PC-3 (cell line): ENCODE measurements at places on chromosomes 1 and 21. TPM values are rescaled to one million over a fixed set of nuclear protein-coding genes. Genes with fewer than 3 reads are reported as not detected.

CD34 gene
- total RNA-seq = not detected in 2 replicates

CELA2B gene
- total RNA-seq = not detected in 2 replicates

TACSTD2 gene
- total RNA-seq = 94.2 and 129 TPM in 2 replicates

GRCh38 chr1:169201084-169201619 lies 94.7 kb downstream of the ATP1B1 start:
- DNase-seq = no peak
- H3K27ac ChIP-seq = no peak overlapping the region
- no peaks in the 10 kb centered on the region for H3K36me3 ChIP-seq
- no peaks in the 10 kb centered on the region for H3K4me1 ChIP-seq
- no peak overlapping the region for H3K4me3 ChIP-seq
- no peaks in the 10 kb centered on the region for H3K27me3 ChIP-seq

GRCh38 chr1:32393832-32394140 lies 455 bp downstream of the BSDC1 start:
- peak overlapping the region; percentile 87 for H3K4me3 ChIP-seq
- H3K27ac ChIP-seq = peak overlapping the region; percentile 51
- DNase-seq = peak; percentile 31
- no peaks in the 10 kb centered on the region for H3K27me3 ChIP-seq
- H3K36me3 ChIP-seq = peaks cover 11% of the 10 kb centered on the region; the same call in 1 of the 2 replicates
